ENCODE measurements at places on chromosomes 7 and 10.

- H3K4me1 ChIP-seq = no peaks in the 10 kb centered on the region
- no peaks in the 10 kb centered on the region for H3K27me3 ChIP-seq
- DNase-seq = no peak
- no peaks in the 10 kb centered on the region for H3K36me3 ChIP-seq
These were observed 94.0 kb downstream of the ADARB2 start for GRCh38 chr10:1643161-1643907.

- no peaks in the 10 kb centered on the region for H3K27me3 ChIP-seq
- H3K4me3 ChIP-seq = no peak overlapping the region
- no peak for DNase-seq
- no peaks in the 10 kb centered on the region for H3K36me3 ChIP-seq
- no peaks in the 10 kb centered on the region for H3K4me1 ChIP-seq
These were observed 271.7 kb downstream of the ANKRD7 start for GRCh38 chr7:118496138-118496644.

- H3K27me3 ChIP-seq = no peaks in the 10 kb centered on the region
- peak overlapping the region; percentile 55 for H3K27ac ChIP-seq
- peaks cover 87% of the 10 kb centered on the region for H3K4me1 ChIP-seq
- DNase-seq = peak; percentile 54
These were observed 255.7 kb upstream of the MKLN1 start for GRCh38 chr7:131071786-131072504.

- H3K4me1 ChIP-seq = peaks cover 92% of the 10 kb centered on the region
- H3K27me3 ChIP-seq = no peaks in the 10 kb centered on the region
These were observed 9.1 kb downstream of the RASSF4 start for GRCh38 chr10:44968500-44969400.

DNA sequence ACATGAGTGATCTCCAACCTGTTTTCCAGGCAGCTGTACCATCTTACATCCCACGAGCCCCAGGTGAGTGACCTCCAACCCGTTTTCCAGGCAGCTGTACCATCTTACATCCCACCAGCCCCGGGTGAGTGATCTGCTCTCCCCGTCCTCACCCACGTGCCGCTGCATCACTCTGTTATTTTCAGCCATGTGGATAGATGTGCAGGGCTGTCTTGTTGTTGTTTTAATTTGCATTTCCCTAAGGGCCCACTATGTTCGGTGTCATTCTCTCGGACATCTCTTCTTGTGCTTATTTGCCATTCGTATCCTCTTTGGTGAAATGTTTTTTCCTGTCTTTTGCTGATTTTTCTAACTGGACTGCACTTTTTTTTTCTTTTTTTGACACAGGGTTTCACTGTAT, 17.9 kb upstream of the LARP4B start:
- no peak overlapping the region for H3K27ac ChIP-seq
- no peaks in the 10 kb centered on the region for H3K36me3 ChIP-seq
- no peaks in the 10 kb centered on the region for H3K4me1 ChIP-seq
- no peaks in the 10 kb centered on the region for H3K27me3 ChIP-seq
- DNase-seq = no peak

- DNase-seq = no peak
- H3K4me3 ChIP-seq = no peak overlapping the region
- H3K4me1 ChIP-seq = peaks cover 5% of the 10 kb centered on the region
- no peak overlapping the region for H3K27ac ChIP-seq
- no peaks in the 10 kb centered on the region for H3K36me3 ChIP-seq
These were observed 393 bp downstream of the PLA2G12B start for GRCh38 chr10:72954230-72954595.

- H3K27me3 ChIP-seq = no peaks in the 10 kb centered on the region
- H3K4me1 ChIP-seq = peaks cover 21% of the 10 kb centered on the region
- H3K36me3 ChIP-seq = no peaks in the 10 kb centered on the region
- no peak overlapping the region for H3K4me3 ChIP-seq
- no peak overlapping the region for H3K27ac ChIP-seq
- DNase-seq = no peak
These were observed 95.8 kb downstream of the ARHGAP22 start for GRCh38 chr10:48508791-48509772.

- H3K36me3 ChIP-seq = no peaks in the 10 kb centered on the region
- no peak overlapping the region for H3K27ac ChIP-seq
- no peak for DNase-seq
- no peaks in the 10 kb centered on the region for H3K4me1 ChIP-seq
- H3K4me3 ChIP-seq = no peak overlapping the region
These were observed 213.9 kb upstream of the PPP2R2D start for GRCh38 chr10:131686781-131687420.

DNA sequence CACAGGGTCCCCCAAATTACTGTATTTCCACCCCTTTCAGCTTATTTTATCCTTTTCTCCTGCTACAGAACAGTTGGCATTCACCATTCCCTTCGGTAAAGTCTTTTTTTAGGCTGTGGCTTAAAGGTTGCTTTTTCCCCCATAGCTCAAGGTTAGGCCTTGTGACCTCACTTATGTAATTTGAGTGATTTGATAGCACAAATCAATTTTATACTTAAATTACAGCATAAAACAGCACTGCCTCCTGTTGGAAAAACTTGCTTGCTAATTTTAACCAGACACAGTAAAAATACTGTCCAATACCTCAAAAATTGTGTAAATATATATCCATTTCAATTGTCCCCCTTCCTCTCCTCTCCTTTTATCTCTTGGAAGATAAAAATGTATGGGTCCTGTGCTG, 7.1 kb downstream of the GIMAP1 start:
- no peaks in the 10 kb centered on the region for H3K4me1 ChIP-seq
- no peak for DNase-seq
- no peaks in the 10 kb centered on the region for H3K27me3 ChIP-seq

- no peak for DNase-seq
- no peaks in the 10 kb centered on the region for H3K36me3 ChIP-seq
- no peak overlapping the region for H3K4me3 ChIP-seq
- H3K27me3 ChIP-seq = no peaks in the 10 kb centered on the region
These were observed 128.4 kb upstream of the PHF14 start for GRCh38 chr7:10845225-10845624.

DNA sequence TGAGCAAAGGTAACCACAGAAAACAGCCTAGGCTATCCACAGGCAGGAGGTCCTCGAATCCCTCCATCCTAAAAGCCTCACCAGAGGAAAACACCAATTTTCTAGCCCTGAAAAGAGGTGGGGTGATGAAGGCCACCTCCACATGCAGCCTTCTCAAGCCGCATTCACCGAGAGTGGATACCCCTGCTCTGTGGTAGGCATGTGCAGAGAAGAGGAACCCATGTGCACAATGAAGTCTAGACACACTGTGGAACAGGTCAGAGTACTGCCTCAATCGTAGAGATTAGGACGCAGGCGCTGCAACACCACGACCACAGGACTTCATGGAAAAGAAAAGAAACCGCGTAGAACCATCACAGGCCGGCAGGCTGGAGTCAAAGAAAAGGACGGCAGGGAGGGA, 38.8 kb downstream of the GRB10 start:
- no peak overlapping the region for H3K27ac ChIP-seq
- no peaks in the 10 kb centered on the region for H3K36me3 ChIP-seq
- DNase-seq = no peak
- peaks cover 30% of the 10 kb centered on the region for H3K4me1 ChIP-seq
- no peaks in the 10 kb centered on the region for H3K27me3 ChIP-seq

DNA sequence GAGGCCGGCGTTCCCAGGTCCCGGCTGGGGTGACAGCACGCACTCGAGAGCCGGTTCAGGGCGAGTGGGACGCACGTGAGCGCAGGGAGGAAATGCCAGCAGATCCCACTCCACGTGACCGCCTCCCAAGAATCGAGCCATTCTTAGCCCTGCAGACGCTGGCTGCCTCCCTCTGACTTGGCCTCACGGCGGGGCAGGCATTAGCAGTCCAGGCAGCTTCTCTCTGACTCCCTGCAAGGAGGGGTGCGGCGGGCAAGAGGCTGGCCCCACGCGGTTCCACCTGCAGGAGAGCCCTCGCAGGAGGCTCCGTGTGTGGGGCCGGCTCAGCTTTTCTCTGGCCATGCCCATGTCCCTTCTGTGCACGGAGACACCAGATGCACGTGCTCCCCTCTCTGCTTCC, 10.1 kb downstream of the GPR146 start:
- H3K27ac ChIP-seq = peak overlapping the region; percentile 81
- no peak overlapping the region for H3K4me3 ChIP-seq
- peaks cover 70% of the 10 kb centered on the region for H3K4me1 ChIP-seq
- no peak for DNase-seq
- H3K27me3 ChIP-seq = peaks cover 5% of the 10 kb centered on the region

- DNase-seq = no peak
- no peaks in the 10 kb centered on the region for H3K4me1 ChIP-seq
- H3K27ac ChIP-seq = no peak overlapping the region
- no peaks in the 10 kb centered on the region for H3K27me3 ChIP-seq
These were observed 685.2 kb downstream of the REEP3 start for GRCh38 chr10:64206409-64206808.

GRCh38 chr7:69605070-69605469, 6.8 kb downstream of the AUTS2 start:
- no peaks in the 10 kb centered on the region for H3K36me3 ChIP-seq
- H3K4me3 ChIP-seq = no peak overlapping the region
- no peak for DNase-seq
- H3K4me1 ChIP-seq = no peaks in the 10 kb centered on the region
- no peaks in the 10 kb centered on the region for H3K27me3 ChIP-seq

Measured in heart left ventricle (tissue), 16 donors.